ENCODE measurements at places on chromosomes 11 and 22. TPM values are rescaled to one million over a fixed set of nuclear protein-coding genes. Genes with fewer than 3 reads are reported as not detected.

B3GAT3 gene
- total RNA-seq: 18.2 TPM

OR4C13 gene
- total RNA-seq: not detected

POLR3H gene
- 20.3 TPM for total RNA-seq

POU2AF2 gene
- total RNA-seq: not detected

OR5B12 gene
- not detected for total RNA-seq

MS4A7 gene
- not detected for total RNA-seq

LSP1 gene
- 0.42 TPM for total RNA-seq

PHF21B gene
- total RNA-seq: not detected

OR52E5 gene
- not detected for total RNA-seq

CARD18 gene
- not detected for total RNA-seq

TBX10 gene
- total RNA-seq: not detected

CDC42EP2 gene
- 11.4 TPM for total RNA-seq

CHRNA10 gene
- 0.93 TPM for total RNA-seq

OR52B2 gene
- total RNA-seq: 0.09 TPM

LRRC4C gene
- not detected for total RNA-seq

MUC6 gene
- total RNA-seq: not detected

NXPE4 gene
- not detected for total RNA-seq

NLRP10 gene
- total RNA-seq: under 0.01 TPM

CRYBB3 gene
- total RNA-seq: not detected

SCARF2 gene
- total RNA-seq: 12.0 TPM

CACNA1I gene
- not detected for total RNA-seq

XKR3 gene
- not detected for total RNA-seq

APOL5 gene
- total RNA-seq: not detected

MRGPRX3 gene
- total RNA-seq: not detected

TMEM135 gene
- 37.6 TPM for total RNA-seq

RPS6KA4 gene
- total RNA-seq: 46.6 TPM

ANO1 gene
- not detected for total RNA-seq

F2 gene
- total RNA-seq: not detected

HIRA gene
- total RNA-seq: 34.4 TPM

RCOR2 gene
- total RNA-seq: 0.09 TPM

ENTHD1 gene
- total RNA-seq: not detected

HBE1 gene
- not detected for total RNA-seq

ANO5 gene
- total RNA-seq: under 0.01 TPM

RTL10 gene
- total RNA-seq: 28.1 TPM

OR4D5 gene
- total RNA-seq: not detected

PHLDA2 gene
- total RNA-seq: 1.5 TPM

PARVA gene
- 25.5 TPM for total RNA-seq

RFPL1 gene
- not detected for total RNA-seq

MSANTD2 gene
- total RNA-seq: 11.9 TPM

OR5B21 gene
- total RNA-seq: not detected

ZNRD2 gene
- 47.5 TPM for total RNA-seq

KCNK4 gene
- not detected for total RNA-seq

CCDC116 gene
- total RNA-seq: 0.17 TPM

CASP12 gene
- 5.9 TPM for total RNA-seq

ST13 gene
- 241 TPM for total RNA-seq

SEC14L2 gene
- 17.0 TPM for total RNA-seq

SLC1A2 gene
- total RNA-seq: not detected

MS4A8 gene
- not detected for total RNA-seq

CSNK2A3 gene
- 7.1 TPM for total RNA-seq

SLC25A45 gene
- 1.0 TPM for total RNA-seq

ABCG4 gene
- total RNA-seq: 0.05 TPM

NPAS4 gene
- total RNA-seq: not detected

TIMP3 gene
- 197 TPM for total RNA-seq

Measured in dermis blood vessel endothelial cell (primary cell).